Hematopoietic multipotent progenitor cell treated with erythropoietin and hydrocortisone succinate and interleukin-3 and kit ligand, for 6 days (in vitro differentiated cells): ENCODE measurements at places on chromosomes 4 and X.

GRCh38 chr4:158860856-158861255 lies 92.0 kb downstream of the FNIP2 start:
- DNase-seq, result no peak

DNA sequence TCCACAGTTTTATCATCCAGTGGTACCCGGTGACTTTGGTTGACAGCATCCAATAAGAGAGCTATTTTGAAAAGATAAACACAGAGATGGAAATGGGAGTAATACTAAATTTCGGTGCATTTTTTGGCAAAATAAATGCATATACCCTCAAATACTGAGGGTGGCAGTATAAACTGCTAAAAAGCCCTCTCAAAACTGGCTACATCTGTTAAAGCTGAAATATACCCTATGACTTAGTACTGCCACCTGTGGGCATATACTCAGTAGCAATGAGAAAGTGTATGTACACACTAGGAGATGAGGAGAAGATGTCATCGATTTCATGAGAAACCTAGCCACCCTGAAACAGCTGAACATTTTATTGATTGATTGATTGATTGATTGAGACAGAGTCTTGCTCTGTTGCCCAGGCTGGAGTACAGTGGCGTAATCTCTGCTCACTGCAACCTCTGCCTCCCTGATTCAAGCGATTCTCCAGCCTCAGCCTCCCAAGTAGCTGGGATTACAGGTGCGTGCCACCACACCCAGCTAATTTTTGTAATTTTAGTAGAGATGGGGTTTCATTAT lies 12.2 kb upstream of the TMEM128 start:
- DNase-seq, result peak; percentile 91

- DNase-seq, result peak; percentile 75
Measured at GRCh38 chr4:165464813-165465381, 86.1 kb downstream of the CPE start.

DNA sequence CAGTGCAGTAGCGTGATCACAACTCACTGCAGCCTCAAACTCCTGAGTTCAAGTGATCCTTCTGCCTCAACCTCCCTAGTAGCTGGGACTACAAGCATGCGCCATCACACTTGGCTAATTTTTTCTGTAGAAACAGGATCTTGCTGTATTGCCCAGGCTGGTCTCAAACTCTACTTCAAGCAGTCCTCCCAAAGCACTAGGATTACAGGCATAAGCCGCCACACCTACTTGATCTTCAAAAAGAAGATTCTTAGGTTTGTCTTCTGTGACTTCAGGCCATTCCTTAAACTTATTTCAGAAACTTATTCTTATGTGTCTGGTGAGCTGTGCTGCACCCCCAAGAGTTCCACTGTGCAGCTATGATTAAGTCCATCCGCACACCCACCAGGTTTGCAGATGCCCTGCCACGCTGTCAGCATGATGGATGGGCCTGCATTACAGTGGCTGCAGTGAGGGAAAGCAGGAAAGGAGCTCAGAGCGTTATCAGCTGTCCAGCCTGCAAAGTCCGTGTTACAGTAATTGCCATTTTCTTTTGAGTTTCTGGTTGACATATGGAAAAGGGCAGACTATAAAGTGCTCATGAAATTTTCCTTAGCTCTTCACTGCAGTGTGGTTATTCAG lies 146.6 kb downstream of the AASDH start:
- no peak for DNase-seq

DNA sequence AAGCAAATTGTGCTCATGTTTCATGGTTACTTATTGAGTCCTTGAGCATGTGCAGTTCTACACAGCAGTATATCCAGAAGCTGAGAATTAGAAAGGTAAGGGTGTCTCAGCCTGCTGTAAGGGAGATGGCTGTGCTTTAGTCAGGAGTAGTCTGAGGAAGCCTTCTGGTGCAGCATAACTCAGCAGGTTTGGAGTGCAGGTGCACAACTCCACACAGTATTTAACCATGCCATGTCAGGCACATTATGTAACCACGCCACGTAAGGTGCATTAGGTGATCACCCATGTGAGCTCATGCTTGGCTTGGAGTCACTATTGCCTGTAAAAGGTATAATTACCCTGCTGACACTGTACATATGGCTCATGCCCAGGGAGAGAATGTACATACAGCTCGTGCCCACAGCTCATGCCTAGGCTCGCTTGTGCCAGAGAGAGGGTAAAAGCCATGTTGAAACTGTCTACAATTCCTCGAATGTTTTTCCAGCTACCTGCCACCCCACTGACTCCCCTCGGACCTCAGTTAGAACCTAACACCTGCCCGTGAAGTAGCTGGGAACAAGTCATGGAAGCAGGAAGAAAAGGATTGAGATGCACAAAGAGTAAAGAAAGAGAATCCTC lies 37.8 kb downstream of the UCHL1 start:
- no peak for DNase-seq

DNA sequence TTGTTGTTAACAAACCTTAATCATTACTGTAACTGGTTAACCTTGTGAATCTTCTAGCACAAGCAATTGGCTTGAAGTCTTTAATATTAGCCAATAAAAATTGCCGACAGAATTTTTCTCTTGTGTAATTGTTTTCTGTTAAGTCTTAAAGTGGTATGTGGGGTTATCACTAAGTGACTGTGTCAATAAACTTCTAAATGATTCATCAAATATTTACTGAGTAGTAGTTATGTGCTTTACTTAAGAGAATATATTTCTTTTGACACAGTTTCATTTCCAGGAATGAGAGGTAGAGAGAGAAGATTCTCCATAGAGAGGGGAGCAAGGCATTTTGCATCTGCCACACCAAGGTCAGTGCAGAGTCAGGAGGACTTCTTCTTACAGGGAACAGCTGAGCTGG lies 2361.6 kb upstream of the AGA start:
- no peak for DNase-seq

DNA sequence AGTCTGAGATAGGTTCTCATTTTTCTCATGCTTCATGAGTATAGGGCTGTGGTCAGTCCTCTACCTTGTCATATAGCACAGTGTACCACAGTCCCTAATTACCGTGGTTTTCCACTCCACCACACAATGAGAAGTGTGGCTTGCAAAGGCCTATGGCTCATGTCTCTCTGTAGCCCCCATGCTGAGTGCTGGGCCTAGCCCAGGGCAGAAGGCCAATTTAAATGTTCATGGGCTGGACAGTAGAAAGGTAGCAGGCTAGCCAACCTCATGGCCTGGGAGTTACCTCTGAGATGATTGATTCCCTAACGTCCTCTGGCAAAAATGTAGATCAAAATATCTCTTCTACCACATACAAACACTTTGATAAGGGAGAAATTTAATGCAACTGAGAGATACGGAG lies 222.5 kb downstream of the AFF2 start:
- DNase-seq, result no peak

- no peak for DNase-seq
Measured at GRCh38 chr4:106854569-106855351, 181.4 kb downstream of the DKK2 start.
